ENCODE measurements at places on chromosomes 2 and 18. TPM values are rescaled to one million over a fixed set of nuclear protein-coding genes. Genes with fewer than 3 reads are reported as not detected.

SIX3 gene
- not detected for total RNA-seq

CCDC121 gene
- 3.2 TPM for total RNA-seq

SFT2D3 gene
- 16.3 TPM for total RNA-seq

EVA1A gene
- 8.0 TPM for total RNA-seq

RAB27B gene
- 26.2 TPM for total RNA-seq

CYP27A1 gene
- total RNA-seq: 12.9 TPM

ANTXR1 gene
- 56.7 TPM for total RNA-seq

FBXO15 gene
- total RNA-seq: not detected

EIF5B gene
- total RNA-seq: 30.7 TPM

ALKAL2 gene
- 1.2 TPM for total RNA-seq

BBS5 gene
- total RNA-seq: 5.2 TPM

KRTCAP3 gene
- total RNA-seq: 25.3 TPM

DNA sequence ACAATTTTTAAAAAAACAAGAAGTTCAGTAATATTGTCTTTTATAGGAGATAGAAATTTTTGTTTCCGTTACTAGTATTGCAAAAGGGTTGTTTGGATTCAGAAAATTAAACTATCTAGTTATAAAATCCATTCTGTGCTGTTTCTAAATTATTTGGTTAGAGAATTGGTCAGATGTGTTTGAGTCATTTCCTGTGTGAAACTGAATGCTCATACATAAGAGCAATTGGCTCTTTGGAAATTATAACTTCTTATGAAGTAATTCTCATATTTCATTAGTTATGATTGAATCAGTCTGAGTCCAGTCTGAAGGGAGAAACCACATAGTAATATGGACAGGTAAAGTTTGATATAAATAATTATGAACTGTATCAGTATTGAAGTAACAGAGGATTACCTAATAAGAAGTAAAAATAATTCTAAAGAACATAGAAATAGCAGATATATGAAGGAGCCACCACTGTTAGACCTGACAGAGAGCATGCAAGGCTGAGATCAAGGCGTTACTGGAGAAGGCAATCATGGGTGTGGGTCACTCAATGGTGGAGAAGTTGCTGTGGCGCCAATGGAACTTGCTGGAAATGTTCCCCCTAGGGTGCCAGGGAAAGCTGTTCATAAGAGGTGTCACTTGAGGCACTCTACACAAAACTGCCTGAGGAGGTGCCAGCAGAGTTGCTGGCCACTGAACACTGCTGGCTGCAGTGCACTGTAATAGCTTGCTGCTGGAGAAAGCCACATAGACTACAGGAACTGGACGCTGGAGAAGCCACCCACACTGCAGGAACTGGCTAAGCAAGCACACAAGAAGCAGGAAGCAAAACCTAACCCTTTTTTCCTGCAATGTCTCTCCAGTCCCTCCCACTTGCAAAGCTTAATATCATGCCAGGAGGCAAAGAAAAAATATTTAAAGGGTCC is 18.0 kb upstream of the FAP start:
- DNase-seq: peak; percentile 89

DNA sequence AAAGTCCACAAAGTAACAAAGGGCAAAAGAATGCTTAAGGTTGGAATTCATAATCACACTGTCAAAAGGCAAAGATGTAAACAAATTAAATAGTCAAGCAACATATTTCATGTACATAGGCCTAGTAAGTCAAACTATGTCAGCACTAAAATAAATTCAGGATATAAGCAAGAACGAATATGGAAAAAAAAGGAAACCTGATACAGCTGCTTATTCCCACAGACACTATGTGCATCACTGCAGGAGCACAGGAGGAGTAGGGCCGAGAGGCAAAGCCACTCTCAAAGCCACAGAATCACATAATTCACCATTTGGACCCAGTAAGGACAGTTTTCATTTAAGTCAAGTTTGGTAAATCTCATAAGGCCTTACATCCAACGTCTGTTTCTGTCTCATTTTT is 116.6 kb downstream of the SATB2 start:
- DNase-seq: no peak

DNA sequence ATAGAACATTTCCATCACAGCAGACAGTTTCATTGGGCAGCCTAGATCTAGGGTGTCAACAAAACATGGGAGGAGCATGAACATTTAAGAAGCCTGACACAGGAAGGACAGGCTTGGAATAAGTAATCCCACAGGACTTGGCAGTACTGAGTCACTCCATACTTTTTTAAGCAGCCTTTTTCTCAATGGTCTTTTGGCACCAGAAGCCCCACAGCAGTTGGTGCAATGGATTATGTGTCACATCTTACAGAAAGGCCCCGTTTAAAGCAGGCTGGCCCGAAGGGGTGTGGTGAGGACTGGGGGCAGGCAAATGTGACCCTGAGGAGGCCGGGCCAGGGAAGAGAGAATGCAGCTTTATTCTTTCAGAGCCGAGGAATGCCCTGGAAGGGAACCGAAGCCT is 26.6 kb downstream of the SPTBN1 start:
- peak; percentile 88 for DNase-seq

GRCh38 chr18:10047237-10047636 is 133.4 kb downstream of the VAPA start:
- no peak for DNase-seq

DNA sequence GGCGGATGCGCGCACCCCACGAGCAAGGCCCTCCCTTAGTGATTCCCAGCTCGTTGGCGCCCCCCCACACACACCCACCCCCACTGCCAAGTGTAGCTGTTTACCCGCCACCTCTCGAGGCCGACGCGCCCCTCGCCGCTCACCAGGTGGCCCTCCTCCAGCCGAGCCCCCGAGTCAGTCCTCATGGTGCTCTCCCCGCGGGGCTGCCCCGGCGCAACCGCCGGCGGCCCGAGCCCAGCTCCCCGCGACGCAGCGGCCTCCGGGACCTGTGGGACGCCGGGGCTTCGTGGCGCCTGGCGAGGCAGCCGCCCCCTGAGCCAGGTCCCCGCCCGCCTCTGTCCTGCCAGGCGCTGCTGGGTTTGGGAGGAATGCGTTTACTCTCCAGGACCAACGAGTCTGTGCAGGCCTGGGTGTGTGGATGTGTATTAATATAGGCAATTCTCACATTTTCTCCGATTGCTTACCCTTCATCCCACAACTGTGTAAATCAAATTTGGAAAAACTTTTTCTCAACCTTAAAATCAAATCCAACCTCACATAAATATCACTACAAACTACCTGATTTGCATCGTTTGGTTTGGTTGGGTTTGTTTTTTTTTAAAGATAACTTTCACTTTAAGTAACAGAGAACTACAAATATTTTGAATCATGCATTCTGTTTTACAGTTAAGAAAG is at the start of gene TMEM237:
Gene TMEM237 (minus strand): TSS at position 288 of the 675 bp plus-strand sequence. CDS start 103 bp downstream, at position 185.
- peak; percentile 51 for DNase-seq

GRCh38 chr18:3713166-3713565 is 263.2 kb downstream of the TGIF1 start:
- no peak for DNase-seq

DNA sequence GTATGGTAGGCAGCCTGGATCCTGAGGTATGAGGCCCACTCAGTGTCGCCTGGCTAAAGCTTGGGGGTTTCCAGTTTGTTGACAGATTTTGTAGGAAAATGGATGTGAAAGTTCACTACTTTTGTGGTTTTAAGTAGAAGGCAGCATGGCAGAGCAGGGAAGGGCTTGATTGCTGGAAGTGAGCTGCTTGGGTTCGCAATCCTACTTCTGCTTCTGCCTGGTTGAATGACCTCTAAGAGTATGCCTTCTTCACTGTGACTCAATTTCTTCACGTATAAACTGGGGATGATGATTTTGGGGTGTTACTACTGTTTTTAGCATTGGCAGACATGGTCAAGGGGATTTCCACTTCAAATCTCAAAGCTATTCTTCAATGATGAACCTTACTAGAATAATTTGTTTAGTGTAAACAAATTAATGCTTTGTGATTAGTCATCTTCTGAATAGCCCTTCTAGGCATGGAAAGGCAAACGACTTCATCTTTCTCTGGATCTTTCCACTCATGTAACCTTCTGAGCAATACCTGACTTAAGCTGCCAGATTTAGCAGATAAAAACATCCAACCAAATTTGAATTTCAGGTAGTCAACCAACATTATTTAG is 13.2 kb downstream of the BMP10 start:
- no peak for DNase-seq

- DNase-seq: no peak
Measured at GRCh38 chr2:62577994-62578781, 72.2 kb upstream of the TMEM17 start.

DNA sequence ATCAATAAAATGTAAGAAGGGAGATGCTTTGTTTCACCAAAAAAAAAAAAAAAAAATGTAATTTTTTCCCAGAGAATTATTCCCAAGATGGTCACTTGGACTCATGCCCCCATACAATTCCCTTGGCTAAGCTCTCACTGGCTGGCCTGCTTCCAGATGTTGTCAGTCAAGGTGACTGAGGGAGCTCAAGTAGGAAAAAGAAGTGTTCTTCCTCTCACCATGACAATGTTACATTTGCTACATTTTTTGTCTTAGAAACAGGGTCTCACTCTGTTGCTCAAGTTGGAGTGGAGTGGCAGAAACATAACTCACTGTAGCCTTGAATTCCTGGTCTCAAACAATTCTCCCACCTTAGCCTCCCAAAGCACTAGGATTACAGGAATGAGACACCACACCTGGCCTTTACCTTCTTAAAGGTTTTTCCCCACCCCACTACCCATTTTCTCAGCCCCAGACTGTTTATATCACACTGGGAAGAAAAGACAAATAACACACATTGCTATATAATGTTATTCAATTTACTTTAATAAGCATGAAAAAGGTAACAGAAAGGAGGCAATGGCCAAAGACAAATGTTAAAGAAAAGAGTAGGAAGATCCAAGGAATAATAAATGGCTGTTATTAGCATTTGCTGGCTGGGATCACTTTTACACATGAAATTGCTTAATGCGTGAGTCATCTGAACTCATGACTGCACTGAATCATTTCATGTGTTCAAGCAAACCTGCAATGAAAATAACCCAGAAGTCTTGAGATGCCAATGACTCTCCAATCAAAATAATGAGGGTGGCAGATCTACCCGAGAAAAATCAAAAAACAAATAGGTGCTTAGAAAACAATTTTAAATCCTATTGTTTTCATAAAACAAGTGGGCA is 45.2 kb downstream of the ACVR1 start:
- peak; percentile 76 for DNase-seq

GRCh38 chr18:9097349-9097748 is 5.2 kb upstream of the NDUFV2 start:
- DNase-seq: no peak

- DNase-seq: no peak
Measured at GRCh38 chr2:109058191-109058632, 69.2 kb upstream of the EDAR start.

DNA sequence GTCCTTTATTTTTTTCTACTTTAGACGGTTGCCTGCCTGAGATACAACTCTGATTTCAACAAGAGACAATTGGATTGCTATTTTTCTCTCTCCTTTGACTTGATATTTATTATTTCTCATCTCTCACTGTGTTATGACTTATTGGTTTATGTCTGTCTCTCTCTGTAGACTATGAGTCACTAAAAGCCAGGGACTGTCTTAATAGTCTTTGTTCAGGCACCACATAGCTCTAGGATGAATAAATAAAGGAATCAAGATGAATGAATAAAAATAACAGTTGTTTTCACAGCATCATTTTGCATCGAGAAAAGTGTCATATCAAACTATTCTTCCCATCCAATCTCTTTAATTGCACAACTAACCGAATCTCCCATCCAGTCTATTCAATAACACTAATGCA is 31.4 kb upstream of the CD28 start:
- no peak for DNase-seq

GRCh38 chr18:49911427-49911826 is 98.1 kb upstream of the ACAA2 start:
- no peak for DNase-seq

Data from lower leg skin (tissue), 4 donors.